Omental fat pad (tissue), 4 donors: ENCODE measurements at places on chromosomes 4 and X.

DNA sequence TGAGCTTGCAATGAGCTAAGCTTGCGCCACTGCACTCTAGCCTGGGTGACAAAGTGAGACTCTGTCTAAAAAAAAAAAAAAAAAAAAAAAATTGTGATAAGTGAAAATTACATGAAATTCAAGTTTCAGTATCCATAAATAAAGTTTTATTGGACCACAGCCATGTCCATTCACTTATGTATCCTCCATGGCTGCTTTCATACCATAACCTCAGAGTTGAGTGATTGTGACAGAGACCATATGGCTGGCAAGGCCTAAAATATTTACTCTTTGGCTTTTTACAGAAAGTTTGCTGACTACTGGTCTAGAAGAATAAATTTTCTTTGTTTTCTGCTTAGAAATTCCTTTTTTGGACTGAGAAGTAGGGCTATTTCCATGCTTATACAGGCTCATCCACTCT is 11.8 kb upstream of the SHISA3 start:
- DNase-seq = no peak

DNA sequence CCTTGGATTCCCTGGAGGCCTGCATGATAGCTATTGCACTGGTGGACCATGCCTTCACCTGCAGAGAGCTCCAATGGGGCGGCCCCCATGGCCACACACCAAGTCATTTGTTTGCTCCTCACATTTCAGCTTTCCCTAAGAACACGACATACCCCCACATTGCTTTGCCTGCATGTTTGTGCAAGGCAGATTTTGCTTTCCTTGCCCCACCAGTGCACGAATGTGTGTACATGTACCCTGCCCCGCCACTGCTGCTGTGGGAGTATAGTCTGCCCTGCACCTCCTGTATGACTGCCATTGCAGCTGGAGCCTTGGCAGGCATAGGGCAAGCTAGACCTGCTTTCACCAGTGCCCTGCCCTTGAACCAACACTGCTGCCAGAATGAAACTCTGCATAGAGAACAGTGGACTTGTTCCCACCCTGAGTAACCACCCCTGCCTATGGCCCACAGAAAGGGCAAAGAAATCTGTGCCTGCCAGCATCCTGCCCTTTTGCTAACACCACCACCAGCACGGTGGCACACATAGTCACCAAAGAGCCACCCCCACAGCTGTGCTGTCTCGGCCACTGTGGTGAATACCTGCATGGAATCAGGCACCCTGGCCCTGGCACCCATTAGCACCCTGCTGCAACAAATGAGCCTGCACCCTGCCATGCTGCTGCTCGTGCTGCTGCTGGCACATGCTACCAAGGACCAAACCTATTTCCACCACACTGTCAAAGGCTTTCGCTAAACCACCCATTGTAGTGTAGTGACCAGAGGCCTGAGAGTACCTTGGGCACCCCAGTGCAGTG is 661.7 kb upstream of the FAM241A start:
- DNase-seq = no peak

- DNase-seq = no peak
These were observed 64.8 kb downstream of the TMEM131L start for GRCh38 chr4:153531000-153531358.

GRCh38 chr4:80071604-80072227 is 1.3 kb downstream of the ANTXR2 start:
- DNase-seq = no peak
